ENCODE measurements at places on chromosomes 13 and 19.
A peak's percentile ranks its signal among the peaks of the same experiment; 100 is the strongest.

DNA sequence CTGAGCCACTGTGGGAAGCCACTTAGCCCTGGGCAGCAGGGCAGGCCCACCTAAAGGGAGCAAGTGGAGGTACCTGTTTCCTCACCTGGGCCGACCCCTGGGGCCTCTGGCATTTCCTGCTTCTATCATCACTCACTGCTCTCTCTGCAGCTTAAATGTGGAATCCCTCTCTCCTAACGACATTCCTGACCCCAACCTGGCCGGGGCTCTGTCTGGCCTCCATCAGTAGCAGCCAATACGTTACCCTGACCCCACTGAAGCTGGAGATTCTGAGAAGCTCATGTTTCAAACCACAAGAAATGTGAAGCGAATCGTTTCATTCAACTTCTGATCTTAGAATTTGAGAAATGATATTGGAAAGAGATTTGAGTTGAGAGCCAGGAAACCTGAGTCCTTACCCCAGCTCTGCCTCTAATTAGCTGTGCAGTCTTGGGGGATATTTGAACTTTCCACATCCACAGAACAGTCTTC is 39.9 kb downstream of the DOCK9 start:
- no peak for DNase-seq

DNA sequence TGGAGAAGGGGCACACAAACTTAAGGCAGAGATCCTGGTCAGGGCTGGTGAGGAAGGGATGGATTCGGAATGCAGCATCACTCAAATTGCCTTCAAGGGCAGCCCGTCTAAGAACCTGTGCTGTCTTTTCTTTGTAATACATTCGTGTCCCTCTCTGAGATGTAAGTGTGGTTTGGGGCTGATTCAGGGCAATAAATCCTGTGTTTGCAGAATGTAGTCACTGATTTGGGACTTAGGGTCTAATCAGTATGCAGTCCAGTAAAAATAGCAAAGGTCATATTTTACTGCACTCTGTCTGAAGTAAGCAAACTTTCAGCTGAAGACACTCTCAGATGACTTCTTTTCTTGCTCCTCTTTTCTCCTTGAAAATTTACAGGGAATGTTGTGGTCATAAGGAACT is 93.8 kb upstream of the C1QTNF9B start:
- DNase-seq, result no peak

GRCh38 chr13:83297586-83298290 is 584.5 kb downstream of the SLITRK1 start:
- no peak for DNase-seq

- peak; percentile 44 for DNase-seq
Measured at GRCh38 chr13:65264066-65264465, 1966.1 kb downstream of the PCDH9 start.

DNA sequence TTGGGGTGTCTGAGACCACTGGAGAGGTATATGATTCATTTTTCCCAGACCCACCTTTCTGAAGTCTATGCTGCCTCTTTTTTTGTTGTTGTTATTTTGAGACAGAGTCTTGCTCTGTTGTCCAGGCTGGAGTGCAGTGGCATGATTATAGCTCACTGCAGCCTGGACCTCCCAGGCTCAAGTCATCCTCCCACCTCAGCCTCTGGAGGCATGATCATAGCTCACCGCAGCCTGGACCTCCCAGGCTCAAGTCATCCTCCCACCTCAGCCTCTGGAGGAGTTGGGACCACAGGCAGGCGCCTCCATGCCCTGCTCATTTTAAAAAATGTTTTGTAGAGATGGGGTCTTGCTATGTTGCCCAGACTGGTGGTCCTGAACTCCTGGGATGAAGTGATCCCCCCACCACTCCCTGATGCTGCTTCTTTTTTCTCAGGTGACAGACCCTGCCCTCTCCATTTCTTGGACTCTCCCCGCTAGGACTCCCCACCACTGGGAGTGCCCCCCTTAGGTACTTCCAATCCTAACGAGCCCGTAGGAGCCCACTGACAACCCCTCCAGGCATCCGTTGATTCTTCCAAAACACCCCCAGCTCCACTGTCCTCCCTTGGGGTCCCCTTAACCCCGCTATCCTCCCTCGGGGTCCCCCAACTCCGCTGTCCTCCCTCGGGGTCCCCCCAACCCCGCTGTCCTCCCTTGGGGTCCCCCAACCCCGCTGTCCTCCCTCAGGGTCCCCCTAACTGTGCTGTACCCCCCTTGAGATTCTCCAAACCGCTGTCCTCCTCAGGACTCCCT is 45.4 kb downstream of the ARHGEF18 start:
- DNase-seq, result no peak

DNA sequence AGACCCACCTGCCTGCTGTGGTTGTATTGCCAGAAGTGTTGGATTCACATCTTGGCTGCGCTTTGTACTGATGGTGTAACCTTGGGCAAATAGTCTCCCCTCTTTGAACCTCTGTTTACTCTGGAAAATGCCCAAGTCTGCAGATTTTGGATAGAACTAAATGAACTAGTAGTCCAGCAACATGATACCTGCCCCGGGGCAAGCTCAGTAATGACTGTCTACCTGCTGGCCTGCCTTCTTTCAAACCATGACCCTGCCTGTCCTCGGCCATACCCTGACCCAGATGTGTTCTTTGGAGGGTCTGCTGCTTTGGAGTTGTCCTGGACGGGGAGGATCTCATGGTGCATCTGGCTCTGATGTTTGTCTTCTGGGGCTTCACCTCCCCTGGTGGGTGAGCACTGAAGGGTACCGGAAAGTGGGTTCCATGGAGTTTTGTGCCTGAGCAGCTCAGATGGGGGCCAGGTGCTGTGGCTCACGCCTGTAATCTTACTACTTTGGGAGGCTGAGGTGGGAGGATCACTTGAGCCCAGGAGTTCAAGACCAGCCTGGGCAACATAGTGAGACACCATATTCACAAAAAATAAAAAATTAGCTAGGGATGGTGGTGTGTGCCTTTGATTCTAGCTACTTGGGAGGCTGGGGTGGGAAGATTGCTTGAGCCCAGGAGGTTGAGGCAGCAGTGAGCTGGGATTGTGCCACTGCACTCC is 59.5 kb downstream of the TNFRSF19 start:
- no peak for DNase-seq

GRCh38 chr19:4393947-4394590 is 6.3 kb downstream of the SH3GL1 start:
- no peak for DNase-seq

- DNase-seq, result no peak
Measured at GRCh38 chr13:105232439-105232838, 1303.0 kb downstream of the EFNB2 start.

DNA sequence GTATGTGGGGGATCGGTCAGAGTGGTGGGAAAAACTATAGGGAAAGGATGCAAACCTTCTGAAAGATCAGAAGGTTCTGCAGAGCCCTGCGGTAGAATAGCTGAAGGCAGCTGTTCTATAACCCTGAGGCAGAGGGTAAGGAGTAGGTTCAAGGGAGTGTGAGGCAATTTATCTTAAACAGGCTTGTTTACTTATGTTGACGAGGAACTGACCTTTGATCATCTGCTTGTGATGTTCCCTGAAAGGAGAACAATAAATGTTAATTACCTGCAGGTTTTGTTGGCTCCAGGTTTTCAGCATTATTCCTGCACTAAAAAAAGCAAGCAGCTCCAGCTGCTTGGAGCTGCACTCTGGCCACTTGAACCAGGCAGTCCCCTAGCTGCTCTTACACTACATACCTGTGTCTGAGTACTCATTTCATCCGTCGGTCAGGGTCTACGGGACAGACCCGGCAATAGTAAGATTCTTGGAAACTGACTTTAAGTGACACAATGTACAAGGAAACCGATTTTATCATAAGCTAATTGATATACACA is 202.1 kb downstream of the TBC1D4 start:
- DNase-seq, result no peak

- no peak for DNase-seq
Measured at GRCh38 chr13:110560601-110561343, 750 bp downstream of the RAB20 start.

- DNase-seq, result no peak
Measured at GRCh38 chr13:27635266-27635665, 13.6 kb downstream of the POLR1D start.

- DNase-seq, result no peak
Measured at GRCh38 chr19:10895920-10896319, 24.6 kb downstream of the CARM1 start.

GRCh38 chr19:4593409-4593851 is 33.9 kb upstream of the SEMA6B start:
- no peak for DNase-seq

DNA sequence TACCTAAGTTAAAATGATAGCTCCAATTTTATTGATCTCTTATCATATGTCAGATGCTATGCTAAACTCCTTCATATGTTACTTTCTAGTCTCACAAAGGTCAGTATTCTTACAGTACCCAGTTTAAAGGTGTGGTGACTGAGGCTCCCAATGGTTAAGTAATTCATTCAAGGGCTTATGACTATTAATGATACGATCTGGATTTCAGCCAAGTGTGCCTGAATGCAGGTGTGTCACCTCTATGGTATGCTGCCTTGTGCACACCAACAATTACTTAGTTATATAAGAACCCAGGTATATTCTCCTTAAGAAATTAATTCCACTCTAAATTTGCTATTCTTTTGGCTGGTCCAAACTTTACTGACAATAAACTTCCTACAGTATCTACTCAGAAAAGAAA is 84.6 kb upstream of the TRPC4 start:
- DNase-seq, result no peak
